ELF-1 (cell line): ENCODE measurements at places on chromosomes 1 and 21.

- no peak for DNase-seq
These were observed 129.3 kb upstream of the GJB5 start for GRCh38 chr1:34625521-34626015.

DNA sequence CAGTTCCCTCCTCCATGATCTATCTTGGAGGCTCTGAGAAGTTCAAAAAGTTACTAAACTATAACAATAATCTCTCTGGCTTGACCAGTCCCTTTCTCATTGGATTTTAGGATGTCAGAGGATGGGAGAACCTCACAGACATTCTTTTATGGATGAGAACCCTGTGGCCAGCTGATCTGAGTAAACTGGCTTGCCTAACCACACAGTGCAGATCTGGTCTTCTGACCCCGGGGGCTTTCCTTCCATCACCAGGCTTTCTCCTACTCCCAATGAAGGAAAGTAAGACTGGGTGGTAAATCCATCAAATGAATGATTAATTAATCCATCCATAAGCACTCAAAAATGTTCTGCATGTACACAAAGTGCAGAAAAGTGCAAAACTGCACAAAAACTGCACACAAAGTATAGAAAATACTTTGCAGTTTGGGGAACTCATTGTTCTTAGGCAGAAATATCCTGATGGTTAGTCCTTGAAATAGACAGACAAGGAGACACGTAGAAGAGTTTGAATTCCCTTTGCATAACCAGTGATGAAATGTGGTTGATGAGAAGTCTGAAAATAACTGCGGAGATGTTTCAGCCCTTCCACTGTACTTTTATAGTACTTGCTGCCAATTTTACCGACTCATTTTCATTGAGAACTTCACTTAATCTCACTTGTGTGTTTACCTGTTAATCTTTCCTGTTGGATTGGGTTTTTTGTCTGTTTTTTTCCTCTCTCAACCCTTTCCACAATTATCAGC lies 2.5 kb upstream of the F3 start:
- DNase-seq = no peak

DNA sequence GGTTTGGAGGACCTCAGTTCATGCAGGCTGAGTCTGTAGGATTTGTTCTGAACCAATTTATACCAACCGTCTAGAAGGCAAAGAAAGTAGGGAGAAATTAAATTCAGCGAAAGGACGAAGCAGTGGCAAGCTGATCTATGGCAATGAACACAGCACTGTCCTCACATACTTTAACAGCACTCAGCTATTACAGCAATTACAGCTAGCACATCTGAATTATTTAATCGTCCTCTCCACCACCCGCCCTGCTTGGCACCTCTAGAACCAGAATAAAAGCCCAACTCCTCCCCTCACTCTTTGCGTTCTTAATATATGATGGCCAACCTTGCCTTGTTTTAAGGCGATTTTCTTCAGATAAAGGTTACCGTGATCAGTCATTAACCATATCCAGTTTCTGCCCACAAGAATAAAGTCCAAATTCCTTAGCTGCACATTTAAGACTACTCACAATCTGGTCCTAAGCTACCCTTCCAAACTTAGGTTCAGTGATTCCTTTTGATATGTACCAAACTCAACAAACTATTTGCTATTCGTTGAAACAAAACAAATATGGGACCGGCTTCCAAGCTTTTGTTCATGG lies 169.4 kb upstream of the ESRRG start:
- no peak for DNase-seq

DNA sequence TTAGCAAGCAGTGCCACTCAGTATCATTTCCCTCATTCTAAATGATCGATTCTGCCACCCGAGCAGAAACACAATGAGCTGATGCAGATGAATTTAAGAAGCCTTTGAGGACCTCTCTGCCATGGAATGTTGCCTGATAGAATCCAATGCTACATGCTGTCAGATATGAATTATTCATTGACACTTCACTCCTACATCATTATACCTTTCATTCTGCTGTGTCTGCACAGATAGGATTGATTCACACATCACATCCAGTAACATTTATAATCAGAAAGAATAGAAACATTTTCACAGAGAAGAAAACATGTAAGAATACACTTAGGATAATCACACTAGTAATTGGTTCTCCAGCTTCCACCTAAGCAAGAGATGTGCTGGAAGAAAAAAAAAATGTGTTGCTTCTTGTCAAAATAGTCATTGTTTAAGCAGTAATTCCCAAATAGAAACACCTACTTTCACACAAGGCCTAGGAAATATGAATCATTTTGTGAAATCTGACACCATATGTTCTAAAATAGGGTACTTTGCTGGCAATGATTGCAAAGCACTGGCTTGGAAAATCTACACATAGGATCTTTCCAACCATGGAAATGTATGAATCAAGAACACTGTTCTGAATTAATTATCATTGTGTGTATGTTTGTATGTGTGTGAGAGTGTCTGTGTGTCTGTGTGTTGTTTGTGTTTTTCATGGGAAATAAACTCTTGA lies 110.1 kb downstream of the GRIK1 start:
- no peak for DNase-seq

GRCh38 chr1:162704673-162705424 lies 72.6 kb downstream of the DDR2 start:
- DNase-seq = no peak

DNA sequence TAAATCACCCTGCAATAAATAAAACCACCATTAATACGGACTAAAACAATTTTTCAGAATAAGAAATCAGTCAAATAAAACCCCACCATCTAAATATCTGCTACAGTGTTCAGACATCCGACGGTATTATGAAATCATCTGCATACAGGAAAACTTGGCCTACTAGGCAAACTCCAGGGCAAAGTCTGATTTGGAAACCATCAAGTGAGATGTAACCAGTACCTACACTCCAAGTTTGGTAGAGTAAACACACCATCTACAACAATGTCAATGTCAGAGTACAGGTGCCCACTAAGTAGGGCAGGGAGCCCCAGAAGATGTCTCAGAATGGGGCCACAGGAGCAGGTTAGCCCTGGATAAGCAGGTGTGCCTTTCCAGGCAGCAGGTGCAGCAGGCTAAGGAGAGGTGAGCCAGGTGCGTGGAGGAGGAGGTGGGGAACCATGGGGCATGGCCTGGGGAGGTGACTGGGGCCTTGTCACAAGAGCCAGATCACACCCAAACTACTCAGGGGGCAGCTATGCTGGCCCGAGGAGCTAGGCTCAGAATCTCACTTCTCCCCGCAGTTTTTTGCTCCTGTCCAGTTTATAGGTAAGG lies 59.6 kb downstream of the CAPZB start:
- DNase-seq = no peak

DNA sequence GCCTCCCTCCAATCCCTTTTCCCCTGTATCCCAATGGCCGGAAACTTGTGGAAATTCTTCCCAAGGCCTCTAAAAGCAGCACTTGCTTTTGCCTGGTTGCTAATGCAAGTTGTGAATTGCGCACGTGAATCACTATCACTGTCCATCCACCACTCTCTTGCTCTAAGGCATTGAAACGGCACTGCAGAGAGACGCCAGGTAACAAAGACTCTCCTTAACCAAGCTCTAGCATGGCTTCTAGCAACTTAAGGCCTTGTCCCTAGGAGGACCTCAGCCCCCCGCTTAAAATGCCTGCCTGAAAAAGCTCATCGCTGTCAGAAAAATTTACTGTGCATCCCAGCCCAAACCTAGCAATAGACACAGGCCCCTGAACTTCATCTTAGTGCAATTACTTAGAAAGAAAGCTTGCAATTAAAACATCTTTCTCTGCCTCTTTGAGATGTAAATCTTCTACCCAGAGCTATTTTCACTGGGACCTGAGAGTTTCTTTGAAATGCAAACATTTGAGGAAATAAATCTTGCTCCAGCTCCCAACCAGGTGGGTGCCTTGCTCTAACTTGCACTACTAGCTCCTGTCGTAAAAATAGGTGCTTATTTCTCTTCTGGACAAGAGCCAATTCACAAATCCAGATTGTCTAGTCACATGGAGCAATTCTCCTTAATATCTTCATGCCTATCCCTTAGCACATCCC lies 32.9 kb upstream of the ITLN2 start:
- peak; percentile 51 for DNase-seq
